ENCODE measurements at places on chromosomes 7 and 10.

DNA sequence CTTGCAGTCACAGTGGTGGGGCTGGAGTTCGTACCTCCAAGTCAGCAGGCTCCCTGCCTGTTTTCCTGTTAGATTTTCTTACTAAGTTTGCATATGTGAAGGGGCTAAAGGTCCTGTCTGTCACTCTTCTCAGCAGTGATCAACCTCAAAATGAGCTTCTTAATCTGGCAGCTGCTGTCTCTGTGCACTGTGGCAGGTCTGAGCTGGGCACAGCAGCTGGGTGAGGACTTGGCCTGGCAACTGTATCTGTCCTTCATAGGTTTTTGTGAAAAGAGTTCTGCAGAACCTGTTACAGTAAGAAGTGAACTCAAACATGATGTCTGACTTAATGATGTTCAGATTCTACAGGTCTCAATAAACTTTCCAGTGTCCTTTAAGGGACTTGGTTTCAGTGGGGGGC is 31.3 kb upstream of the GJD4 start:
- no peak for DNase-seq

GRCh38 chr10:101968286-101968939 is 87.6 kb downstream of the ARMH3 start:
- DNase-seq: no peak

DNA sequence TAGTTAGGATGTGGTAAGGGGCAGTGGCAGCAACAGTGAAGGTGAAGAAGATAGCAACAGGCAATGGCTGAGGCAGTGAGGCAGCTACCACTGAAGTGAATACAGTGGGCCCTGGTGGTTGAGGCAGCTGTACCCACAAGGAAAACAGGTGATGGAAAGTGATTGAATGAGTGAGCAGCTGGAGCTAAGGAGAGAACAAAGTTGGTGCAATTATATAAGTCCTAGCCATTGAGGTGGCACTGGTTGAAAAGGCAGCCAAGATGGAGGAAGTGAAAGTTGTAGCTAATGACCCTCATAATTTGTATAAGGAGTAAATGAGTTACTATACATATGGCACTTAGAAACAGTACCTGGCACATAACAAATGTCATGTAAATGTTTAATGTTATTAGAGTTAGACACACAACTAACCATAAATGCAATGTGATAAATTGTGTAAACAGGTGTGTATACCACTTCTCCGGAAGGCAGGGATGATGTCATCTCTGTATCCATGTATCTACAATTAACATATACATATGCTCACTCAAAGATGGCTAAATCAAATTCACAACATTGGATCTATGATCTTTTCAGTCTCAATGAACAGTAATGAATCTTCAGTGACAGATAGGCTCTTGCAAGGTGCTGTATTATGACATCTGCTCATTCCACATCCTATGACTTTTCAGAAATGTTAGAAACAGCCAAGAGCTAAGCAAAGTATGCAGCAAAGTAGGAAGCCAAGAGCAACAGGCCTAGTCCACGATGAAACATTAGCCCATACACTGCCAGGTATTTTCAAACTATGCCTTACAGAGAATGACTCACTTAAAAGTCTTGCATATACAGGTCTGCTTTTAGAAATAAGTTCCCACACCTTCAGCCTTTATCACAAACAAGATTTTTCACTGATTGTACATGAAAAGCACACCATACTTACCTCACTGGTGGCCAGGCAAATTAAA is 10.7 kb downstream of the XPNPEP1 start:
- DNase-seq: no peak

- peak; percentile 32 for DNase-seq
These were observed 510 bp downstream of the ZSWIM8 start for GRCh38 chr10:73785721-73786511.

GRCh38 chr7:82257118-82257695 is 186.4 kb downstream of the CACNA2D1 start:
- no peak for DNase-seq

GRCh38 chr7:4113271-4113670 is 568.8 kb upstream of the FOXK1 start:
- no peak for DNase-seq

- DNase-seq: peak; percentile 10
These were observed 198.9 kb downstream of the REEP3 start for GRCh38 chr10:63720072-63720537.

GRCh38 chr10:14253711-14254110 is 77.0 kb downstream of the FRMD4A start:
- no peak for DNase-seq

- DNase-seq: no peak
These were observed 269.9 kb upstream of the MKLN1 start for GRCh38 chr7:131057794-131058070.

- DNase-seq: no peak
These were observed 234.5 kb downstream of the DNAJC1 start for GRCh38 chr10:21769041-21769440.

GRCh38 chr10:22345301-22346095 is at the start of gene SPAG6:
Gene SPAG6, plus strand, starts transcription at chr10:22345496. Its CDS starts 116 bp downstream, at chr10:22345612.
- DNase-seq: no peak

DNA sequence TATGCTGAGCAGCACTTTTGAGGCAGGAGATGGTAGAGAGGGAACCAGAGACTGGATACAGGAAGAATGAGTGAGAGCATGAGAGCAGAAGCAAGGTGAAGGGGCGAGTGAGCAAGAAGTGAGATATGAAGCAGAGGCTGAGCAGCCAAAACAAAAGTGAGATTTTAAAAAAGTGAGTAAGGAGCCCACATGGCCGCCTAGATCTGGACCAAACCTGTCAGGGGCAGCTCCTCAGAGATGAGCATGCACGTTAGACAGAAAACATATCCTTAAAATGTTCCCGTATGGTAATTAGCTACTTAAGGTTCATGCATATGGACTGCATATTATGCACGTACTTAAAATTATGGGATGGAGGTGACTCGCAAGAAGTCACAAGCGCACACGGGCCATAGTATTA is 22.5 kb downstream of the TMEM176A start:
- DNase-seq: no peak

DNA sequence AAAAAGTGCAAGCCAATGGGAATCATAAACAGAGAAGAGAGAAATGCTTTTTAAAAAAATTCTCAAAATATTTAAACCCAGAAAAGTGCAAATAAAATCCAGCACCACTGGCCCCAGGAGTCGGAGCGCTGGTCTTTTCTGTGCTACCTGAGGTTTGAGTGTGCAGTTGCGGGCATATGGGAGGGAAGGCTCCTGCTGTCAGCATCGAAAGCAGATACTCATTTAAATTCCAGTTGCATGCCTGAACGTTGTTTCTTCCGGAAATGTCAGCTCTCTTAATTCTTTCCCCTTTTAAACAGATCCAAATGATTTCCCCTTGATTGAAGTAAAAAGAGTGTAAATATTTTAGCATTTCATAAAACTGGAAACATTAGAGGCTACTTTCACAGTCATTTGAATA is 240.5 kb upstream of the GPR26 start:
- no peak for DNase-seq

DNA sequence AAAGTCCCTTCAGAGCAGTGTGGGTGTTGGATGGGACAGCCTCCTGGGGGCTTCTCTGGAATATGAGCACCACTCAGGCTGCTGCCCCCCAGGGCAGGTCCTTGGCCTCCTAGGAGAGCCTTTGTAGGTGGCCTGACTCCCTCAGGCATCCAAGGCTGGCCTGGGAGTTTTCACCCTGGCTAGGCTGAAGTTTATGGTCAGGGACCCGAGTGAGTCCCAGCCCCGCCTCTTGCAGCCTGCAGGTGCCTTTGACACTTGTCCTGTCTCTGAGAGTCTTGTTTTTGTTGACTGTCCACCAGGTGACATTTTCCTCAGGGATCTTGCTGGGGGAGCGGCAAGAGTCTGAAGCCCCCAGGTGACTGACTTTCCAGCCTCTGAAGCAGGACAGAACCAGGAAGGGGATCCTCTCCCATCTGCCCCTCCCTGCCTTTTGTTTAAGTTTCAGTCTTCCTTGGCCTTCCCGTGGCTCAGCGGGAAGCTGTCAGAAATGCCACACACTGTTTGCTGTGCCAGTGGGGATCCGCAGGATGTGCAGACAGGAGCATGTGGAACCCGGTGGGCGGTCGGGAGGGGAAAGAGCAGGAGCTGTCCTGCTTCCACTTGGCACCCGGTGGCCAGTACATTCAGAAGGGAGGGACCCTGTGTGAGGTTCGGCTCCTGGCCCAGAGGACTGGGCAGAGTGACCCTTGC is 59.5 kb downstream of the LRRC18 start:
- no peak for DNase-seq

- DNase-seq: no peak
These were observed 7.4 kb downstream of the PRLHR start for GRCh38 chr10:118587881-118588651.

- no peak for DNase-seq
These were observed 198.9 kb upstream of the AUTS2 start for GRCh38 chr7:69399401-69399800.

DNA sequence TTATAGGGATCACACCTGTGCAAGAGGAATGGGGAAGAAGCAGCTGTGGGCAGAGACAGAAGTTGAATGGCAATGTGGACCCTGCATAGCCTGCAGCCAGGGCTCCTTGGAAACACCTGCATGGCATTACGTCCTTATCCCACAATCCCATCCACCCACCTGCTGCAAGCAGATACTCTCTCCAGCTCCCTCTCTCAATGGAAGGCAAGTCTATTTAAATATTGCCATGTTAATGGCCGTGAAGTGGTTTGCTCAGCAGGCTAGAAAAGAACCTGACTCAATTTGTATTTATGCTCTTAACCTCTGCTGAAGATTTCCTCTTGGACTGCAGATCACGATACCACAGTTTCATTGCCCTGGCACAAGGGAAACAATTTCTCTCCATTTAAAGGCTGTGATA is 417.0 kb downstream of the TYW1 start:
- no peak for DNase-seq

GRCh38 chr7:51160990-51161615 is 155.5 kb downstream of the COBL start:
- DNase-seq: peak; percentile 22

DNA sequence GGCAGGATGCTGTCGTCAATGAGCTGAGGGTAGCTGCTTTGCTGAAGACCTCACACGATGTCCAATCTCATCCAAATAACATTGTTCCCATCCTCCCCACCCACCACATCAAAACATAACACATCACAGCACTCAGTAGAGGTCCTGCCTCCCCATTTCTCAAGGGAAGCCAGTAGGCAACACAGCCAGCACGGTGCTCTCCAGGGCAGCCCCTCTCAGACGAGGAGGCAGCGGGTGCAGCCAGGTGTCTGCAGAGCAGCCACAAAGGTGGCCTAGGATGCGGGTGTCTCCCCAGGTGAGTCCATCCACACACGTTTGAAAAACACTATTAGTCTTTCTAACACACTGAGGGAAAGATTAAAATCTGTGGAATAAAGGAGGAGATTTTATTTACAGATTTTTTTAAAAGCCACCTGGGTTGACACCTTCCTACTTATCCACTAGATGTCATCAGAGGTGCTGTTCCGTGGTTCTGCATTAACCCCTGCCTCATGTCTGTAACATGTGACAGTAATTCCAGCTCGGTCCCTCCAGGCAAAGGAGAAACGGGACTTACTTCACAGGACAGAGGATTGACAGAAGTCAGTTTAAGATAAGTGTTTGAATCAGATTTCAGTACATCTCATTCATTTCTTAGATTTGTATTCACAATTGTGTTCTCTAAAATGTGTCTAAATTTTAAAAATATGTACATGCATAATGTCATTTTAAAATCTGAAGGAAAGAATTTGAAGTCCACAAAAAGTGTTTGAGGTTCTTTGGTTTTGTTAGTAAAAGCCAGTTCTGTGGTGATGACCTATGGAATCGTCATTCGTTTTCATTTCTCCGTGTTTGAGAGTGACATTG is 68.0 kb downstream of the LANCL2 start:
- no peak for DNase-seq
